ENCODE measurements at places on chromosomes 13 and 19.

DNA sequence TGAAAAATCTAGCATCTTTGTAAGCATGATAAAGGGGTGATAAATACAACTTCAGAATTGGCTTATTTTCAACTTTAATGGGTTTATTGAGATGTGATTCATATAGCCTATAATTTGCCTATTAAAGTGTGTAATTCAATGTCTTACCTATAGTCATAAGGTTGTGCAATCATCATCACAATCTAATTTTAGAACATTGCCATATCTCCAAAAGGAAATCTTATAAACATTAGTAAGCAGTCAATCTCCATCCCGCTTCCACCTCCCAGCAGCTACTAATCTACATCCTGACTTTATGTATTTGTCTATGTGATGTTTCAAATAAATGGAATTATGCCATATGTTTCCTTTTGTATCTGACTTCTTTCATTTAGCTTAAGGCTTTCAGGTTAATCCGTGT, 145.2 kb upstream of the KLHL1 start:
- no peaks in the 10 kb centered on the region for H3K27me3 ChIP-seq
- H3K27ac ChIP-seq = no peak overlapping the region
- no peaks in the 10 kb centered on the region for H3K4me1 ChIP-seq

- no peaks in the 10 kb centered on the region for H3K4me1 ChIP-seq
- no peak overlapping the region for H3K4me3 ChIP-seq
- DNase-seq = no peak
Measured at GRCh38 chr19:13946414-13946813, 5.9 kb upstream of the DCAF15 start.

- H3K36me3 ChIP-seq = no peaks in the 10 kb centered on the region
- H3K27ac ChIP-seq = peak overlapping the region; percentile 71
Measured at GRCh38 chr19:55461974-55462626, 658 bp upstream of the ISOC2 start.

DNA sequence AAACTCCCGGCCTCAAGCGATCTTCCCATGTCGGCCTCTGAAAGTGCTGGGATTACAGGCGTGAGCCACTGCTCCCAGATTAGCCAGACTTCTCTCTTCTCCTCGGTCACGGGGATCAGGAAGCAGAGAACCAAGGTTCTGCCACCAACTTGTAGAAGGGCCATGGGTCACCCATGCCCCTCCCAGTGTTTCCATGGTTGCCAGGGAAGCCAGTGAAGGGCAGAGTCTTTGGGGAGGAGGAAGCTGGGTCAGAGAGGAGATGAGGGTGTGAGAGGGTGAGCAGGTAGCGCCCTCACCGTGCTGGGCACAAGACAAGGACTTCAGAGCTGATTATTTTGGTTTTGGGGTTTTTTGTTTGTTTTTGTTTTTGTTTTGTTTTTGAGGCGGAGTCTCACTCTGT, 77.1 kb downstream of the GNG7 start:
- no peak overlapping the region for H3K4me3 ChIP-seq
- DNase-seq = no peak
- peak overlapping the region; percentile 61 for H3K27ac ChIP-seq
- no peaks in the 10 kb centered on the region for H3K27me3 ChIP-seq
- H3K4me1 ChIP-seq = peaks cover 51% of the 10 kb centered on the region

GRCh38 chr19:19405971-19406877, 749 bp downstream of the GATAD2A start:
- H3K4me1 ChIP-seq = peaks cover 72% of the 10 kb centered on the region
- H3K36me3 ChIP-seq = peaks cover 29% of the 10 kb centered on the region
- no peaks in the 10 kb centered on the region for H3K27me3 ChIP-seq

GRCh38 chr19:10269333-10270179, 1.4 kb upstream of the ICAM1 start:
- DNase-seq = peak; percentile 92
- no peaks in the 10 kb centered on the region for H3K27me3 ChIP-seq
- peaks cover 6% of the 10 kb centered on the region for H3K36me3 ChIP-seq
- H3K4me1 ChIP-seq = peaks cover 35% of the 10 kb centered on the region
- H3K4me3 ChIP-seq = peak overlapping the region; percentile 82

Data from activated CD8-positive, alpha-beta T cell treated with anti-CD3 and anti-CD28 coated beads, Interleukin-2, amount 10 ng/mL, durations not matched to agents 7 days and 5 days (primary cell).